DMS53 (cell line): ENCODE measurements at places on chromosomes 2 and 18.
A peak's percentile ranks its signal among the peaks of the same experiment; 100 is the strongest.

DNA sequence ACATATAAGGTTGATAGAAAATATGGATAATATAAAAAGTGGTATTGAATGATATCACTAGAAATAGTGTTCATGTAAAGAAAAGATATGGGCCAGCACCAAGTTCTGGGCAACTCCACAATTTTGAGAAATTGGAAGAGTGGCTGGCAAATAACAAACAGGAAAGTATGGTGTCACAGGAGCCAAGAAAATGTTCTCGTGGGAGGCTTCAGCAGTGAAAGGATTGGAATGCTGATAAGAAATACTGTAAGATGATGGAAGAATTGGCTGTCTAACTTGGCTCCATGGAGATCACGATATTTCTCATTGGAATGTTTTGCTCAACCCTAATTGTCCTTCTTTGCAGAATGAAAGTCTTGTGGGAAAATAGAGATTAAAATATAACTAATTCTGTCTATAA, 856.8 kb downstream of the DPP10 start:
- DNase-seq, result no peak

DNA sequence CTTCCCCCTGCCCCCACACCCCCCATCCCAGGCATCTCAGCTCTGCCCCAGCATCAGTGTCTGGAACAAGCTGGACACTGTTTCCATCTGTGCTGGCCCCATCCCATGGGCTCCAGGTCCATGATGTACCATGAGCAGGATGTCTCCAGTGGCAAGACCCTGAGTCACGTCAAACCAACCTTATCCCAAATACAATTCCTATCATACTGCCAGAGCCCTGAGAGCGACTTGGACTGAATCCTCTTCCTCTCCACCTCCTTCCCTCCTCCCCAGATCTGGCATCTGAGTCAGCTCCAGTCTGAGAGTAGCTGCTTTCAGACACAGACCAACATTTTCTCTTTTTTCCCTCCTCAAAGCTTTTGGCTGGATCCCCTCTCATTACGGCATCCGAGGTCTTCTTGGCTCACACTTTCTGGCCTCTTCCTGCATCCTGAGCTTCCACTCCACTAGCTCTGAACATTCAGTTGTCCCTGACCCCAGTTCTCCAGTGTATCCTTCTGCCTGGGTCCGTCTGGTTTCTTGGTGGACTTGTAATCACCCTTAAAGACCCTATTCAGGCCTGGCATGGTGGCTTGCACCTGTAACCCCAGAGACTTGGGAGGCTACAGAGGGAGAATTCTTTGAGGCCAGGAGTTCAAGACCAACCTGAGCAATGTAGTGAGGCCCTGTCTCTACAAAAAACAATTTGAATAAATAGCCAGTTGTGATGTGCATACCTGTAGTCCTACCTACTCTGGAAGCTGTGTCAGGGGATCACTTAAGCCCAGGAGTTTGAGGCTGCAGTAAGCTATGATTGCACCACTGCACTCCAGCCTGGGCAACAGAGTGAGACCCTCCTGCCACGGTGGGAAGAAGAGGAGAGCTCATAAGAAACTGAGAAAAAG, 68.3 kb downstream of the ACKR3 start:
- DNase-seq, result no peak

GRCh38 chr2:6990871-6991270, 73.7 kb downstream of the RNF144A start:
- DNase-seq, result no peak

GRCh38 chr2:26148501-26148900, 24.4 kb upstream of the GAREM2 start:
- DNase-seq, result no peak

GRCh38 chr2:144632809-144633208, 112.9 kb upstream of the ZEB2 start:
- DNase-seq, result no peak

- DNase-seq, result peak; percentile 3
These were observed 256.3 kb upstream of the PKDCC start for GRCh38 chr2:41791523-41791922.

- DNase-seq, result no peak
These were observed 28.8 kb downstream of the CNRIP1 start for GRCh38 chr2:68290901-68291300.

DNA sequence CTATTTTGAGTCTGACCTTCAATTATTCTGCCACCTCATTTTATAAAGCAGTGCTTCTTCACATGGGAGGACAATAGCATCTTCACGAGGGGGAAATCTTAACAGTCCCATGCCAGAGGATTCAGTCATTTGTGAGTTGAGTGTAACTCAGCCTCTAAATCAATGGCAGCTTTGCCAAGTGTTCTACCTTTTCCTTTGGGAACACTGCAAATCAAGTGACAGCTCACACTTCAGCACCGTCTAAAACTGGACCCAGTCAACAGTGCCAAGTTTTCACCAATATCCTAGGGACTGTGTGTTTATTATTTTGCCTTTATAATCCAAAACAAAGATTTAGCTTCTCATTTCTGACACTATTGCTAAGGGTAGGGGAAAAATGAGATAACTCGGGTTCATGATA, 133.6 kb downstream of the FIGN start:
- no peak for DNase-seq

- DNase-seq, result no peak
These were observed 3.5 kb upstream of the GALNT5 start for GRCh38 chr2:157254041-157254440.

DNA sequence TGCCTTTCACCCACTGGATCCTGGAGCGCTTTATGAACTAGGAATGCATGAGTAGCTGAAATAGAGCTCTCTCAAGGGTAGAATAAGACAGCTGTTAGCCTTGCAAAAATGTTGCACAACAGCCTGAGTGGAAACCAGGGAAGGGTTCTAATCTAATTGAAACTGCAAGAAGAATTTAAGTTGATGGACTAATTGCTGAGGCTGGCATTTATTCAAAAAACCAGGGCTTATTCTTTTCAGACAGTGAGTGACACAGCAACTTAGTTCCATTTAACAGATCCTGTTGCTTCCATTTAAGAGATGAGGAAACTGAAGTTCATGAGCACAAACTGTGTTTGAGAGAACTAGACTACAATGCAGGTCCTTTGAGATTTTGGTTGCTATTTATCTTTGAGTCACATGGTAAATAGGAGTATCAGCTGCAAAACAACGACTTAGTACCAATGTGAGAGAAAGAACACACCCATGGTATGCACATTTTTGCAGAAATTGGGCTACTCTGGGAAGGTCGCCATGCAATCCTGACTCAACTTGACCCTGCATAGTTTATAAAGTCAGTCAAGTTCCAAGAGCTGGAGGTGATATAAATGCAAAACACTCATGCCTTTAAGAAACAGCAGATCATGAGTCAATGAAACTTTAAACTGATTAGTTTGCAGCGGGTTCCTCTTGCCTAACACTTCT, 76.4 kb upstream of the PARD3B start:
- no peak for DNase-seq

- DNase-seq, result peak; percentile 94
These were observed 36.8 kb upstream of the LCLAT1 start for GRCh38 chr2:30410217-30410616.

GRCh38 chr2:200781616-200782015, 30.1 kb upstream of the BZW1 start:
- no peak for DNase-seq

- DNase-seq, result no peak
These were observed 158.2 kb downstream of the SRBD1 start for GRCh38 chr2:45452866-45453265.

GRCh38 chr18:39667905-39668304, 2102.3 kb upstream of the CELF4 start:
- no peak for DNase-seq

GRCh38 chr2:225317186-225317585, 82.3 kb upstream of the NYAP2 start:
- no peak for DNase-seq

DNA sequence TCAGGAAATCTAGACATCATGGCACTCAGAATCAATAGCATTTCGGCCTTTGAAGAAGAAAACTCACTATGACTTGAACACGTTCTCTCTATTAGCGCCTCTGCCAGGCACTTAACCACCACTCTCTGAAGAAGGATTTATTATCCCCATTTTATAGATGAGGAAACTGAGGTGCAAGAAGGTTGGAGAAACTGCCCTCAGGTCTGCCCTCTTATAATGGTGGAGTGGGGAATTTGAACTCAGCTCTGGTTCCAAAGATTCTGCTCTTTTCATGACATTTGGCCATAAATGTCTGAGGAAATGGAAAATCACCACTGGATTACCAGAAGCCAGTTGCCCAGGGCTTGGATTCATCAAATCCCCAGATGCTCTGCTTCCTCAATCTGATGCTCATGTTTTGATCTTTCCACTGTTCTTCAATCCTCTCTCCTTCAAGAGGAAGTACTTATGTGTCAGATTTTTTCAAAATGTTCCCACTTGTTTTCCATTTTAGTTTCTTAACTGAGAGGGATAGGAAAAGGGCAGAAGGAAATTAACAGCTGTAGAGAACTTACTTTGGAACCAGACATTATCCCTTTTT, 68.1 kb downstream of the ANTXR1 start:
- peak; percentile 16 for DNase-seq

DNA sequence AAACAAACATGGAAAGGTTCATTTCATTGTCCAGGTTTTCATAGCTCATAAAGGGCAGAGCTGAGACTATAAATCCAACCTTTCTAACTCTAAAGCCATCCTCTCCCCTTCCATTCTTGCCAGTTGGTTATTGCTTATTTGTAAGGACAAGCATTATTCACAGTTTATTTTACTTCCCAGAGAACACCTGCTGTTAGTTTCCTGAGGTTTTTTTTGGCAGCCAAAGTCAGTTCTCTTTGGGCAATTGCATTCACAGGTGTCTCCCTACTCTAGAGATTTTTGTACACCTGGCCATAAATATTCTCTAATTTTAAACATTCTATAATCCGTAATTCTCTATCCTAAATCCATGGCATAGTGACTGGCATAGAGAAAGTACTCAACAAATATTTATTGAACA, 87.3 kb upstream of the SPHKAP start:
- DNase-seq, result peak; percentile 18

DNA sequence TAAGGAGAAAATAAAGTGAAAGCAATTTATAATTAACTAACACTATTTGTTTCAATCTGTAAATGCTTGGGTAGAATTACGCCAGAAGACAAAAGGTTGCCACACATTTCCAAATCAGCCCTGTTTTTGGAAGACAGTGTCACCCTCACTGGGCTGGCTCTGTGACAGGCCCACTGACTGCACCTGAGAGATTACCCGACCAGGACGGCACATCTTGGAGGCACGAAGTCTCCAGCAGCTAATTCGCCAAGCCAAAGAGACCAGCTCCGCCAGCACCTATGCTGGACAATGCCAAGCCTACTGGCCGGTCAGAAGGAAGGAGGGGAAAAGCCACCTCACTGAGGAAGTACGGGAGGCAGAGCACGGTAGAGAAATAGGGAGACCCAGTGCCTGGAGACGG, 61.9 kb downstream of the CYB5A start:
- no peak for DNase-seq

DNA sequence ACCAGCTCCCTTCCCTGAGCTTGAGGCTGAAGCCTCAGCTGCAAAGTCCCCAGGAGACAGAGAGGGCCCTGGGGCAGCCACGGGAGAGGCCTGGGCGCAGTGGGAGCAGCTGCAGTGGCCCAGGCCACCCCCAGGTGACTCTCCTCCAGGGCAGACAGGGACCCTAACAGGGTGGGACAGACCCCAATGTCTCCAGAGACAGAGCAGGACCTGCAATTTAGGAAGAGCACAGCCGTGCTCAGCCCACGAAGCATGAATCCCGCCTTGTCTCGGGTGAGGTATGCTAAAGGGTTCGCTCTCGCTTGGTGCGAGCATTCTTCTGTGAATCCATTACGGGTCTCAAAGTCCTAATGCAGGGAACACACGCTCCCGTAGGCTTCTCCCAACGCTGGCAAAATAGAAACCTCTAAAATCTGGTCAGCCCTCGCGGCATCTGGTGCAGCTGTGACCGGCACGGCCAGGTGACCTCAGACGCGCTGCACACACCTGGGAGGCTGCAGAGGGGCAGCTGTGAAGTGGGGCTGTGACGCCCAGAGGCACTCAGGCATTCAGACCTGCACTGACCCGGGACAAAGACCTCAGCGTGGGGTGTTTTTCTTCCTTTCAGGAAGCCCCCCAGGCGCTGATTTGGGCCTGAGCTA, 12.6 kb downstream of the MBP start:
- no peak for DNase-seq

DNA sequence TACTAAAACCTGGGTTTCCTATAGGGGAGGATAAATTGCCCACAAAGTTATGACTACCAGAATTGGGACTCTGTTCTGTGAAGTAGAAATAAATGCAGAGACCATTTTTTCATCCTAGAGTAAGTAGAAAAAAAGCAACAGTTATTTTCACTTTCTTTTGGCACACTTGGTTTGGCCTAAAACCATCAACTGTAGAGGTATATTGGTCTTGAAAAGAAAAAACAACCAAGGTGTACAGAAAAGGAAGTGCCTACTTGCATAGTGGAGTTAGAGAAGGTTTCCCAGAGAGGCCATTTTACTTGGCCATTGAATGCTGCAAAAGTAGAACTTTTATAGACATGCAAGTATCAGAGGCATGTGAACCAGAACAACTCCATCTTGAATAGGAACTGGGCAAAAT, 89.4 kb upstream of the TACR1 start:
- no peak for DNase-seq

- peak; percentile 60 for DNase-seq
These were observed 7.3 kb upstream of the PRLH start for GRCh38 chr2:237558961-237559641.

GRCh38 chr2:144502369-144502768, 17.6 kb downstream of the ZEB2 start:
- no peak for DNase-seq

GRCh38 chr18:28350821-28351220, 173.9 kb upstream of the CDH2 start:
- no peak for DNase-seq

- DNase-seq, result no peak
These were observed 20.8 kb upstream of the PDK1 start for GRCh38 chr2:172535119-172535518.

DNA sequence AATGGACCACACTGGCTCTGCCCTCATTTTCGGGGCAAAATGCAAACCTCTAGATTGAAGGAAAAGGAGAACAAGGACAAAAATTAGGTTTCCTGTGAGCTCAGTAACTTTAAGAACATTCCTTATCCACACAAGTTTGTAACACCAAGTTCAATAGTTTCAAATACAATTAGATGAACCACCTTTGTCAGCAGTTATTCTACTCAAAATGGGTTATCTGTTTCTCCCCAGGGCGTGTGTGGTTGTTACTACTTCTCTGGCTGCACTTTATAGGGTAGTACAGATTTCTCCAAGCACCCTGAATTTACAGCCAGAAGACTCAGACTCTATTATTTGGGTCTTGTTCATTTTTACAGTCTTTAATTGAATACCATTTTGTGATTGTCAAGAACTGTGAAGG, 45.0 kb upstream of the TANK start:
- DNase-seq, result no peak
